Glomerular endothelial cell (primary cell): ENCODE measurements at places on chromosomes 7 and 10. TPM values are rescaled to one million over a fixed set of nuclear protein-coding genes. Genes with fewer than 3 reads are reported as not detected.

DNA sequence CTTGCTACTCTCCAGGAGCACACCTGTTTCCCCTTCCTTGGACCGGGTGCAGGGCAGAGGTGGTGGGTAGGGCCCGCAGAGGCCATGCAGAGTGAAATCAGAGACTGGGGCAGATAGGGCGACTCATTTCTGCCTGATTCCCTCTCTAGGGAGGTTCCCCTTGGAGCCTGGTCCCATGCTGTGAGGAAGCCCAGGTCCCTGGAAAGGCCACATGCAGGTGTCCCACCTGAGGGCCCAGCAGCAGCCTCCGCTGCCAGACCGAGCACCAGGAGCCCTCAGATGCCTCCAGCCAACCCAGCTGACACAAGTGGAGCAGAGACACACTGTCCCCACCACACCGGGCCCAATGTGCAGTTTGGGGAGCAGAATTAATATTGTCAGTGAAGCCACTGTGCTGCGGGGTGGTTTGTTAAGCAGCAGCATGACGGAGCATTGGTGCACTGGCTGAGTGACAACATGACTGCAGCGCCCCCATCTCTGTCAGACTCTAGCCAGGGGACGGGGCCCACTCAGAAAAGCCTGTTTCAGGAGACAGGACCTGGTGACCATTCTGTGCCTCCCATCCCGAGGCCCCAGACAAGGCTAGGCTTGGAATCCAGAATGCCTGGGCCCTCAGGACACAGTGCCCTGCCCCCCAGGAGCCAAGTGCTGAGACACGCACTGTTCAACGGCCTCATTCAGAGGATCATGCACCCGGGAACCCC is 30.4 kb upstream of the RET start:
- DNase-seq, result no peak

DNA sequence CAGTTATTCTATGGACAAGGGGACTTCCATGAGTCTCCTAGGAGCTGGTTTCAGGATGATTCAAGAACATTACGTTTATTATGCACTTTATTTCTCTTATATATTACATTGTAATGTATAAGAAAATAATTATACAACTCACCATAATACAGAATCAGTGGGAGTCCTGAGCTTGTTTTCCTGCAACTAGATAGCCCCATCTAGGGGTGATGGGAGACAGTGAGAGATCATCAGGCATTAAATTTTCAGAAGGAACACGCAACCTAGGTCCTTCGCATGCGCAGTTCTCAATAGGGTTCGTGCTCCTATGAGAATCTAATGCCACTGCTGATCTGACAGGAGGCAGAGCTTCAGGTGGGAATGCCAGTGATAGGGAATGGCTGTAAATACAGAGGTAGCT is 137.9 kb downstream of the ANKRD30A start:
- no peak for DNase-seq

PPP1R9A gene
- 4.6 and 7.0 TPM in 2 replicates for total RNA-seq

MMD2 gene
- not detected in 2 replicates for total RNA-seq

DNA sequence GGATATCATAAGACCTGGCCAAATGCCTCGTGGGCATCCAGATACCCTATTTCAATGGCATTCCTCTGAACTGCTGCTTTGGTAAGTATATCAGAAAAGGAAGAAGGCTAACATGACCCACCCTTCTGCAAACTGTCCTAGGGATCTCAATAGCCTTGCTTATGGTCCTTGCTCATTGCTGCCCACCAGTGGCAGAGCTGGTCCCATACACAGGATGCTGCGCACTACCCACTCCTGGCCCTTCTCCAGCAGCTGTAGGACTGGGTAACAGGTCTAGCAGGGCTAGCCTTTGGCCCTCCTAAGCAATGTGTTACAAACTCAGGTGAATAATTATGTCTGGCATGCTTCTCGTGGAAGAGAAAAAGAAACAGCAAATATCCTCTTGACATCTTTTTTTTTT is 72.5 kb downstream of the C10orf90 start:
- no peak for DNase-seq

ERLIN1 gene
- 23.6 and 35.7 TPM in 2 replicates for total RNA-seq

C10orf67 gene
- total RNA-seq, result not detected in 2 replicates

DNA sequence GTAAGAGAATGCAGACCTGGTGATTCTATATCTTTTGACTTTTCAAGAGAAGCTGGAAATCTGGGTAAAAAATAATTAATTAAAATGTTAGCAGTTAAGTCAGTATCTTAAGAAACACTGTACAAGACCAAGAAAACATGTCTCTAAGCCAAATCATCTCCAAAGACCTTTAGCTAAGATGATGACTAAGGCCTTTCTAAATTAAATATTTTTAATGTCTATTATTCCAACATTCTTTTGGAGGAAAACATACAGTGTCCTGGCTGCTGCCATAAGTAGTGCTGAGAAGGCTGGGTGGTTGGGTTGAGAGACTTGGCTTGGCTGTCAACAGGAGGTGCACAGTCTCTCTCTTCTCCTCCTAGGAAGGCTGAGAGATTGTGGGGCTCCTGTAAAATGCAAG is 20.3 kb downstream of the STARD3NL start:
- no peak for DNase-seq

DNA sequence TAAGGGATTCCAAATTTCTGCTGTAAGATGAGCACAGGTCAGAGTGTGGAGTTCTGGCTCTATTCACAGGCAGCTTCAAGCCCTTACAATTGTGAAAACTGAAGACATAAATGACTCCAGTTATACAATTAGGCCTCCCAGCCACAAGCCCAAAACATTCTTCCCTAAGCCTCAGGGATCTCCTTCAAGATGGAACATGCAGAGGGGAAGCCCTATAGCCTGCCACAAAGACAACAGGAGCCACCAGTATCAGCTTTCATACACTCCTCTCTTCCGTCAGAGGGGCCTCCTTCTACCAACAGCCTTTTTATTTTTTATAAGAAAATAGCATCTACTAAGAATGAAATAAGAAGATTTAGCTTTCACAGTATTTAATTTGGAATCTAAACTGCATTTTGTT is 46.5 kb downstream of the DLD start:
- no peak for DNase-seq

OR2A42 gene
- total RNA-seq, result not detected in 2 replicates

GRCh38 chr7:143257501-143257900 is 5.7 kb upstream of the GSTK1 start:
- DNase-seq, result no peak

DNA sequence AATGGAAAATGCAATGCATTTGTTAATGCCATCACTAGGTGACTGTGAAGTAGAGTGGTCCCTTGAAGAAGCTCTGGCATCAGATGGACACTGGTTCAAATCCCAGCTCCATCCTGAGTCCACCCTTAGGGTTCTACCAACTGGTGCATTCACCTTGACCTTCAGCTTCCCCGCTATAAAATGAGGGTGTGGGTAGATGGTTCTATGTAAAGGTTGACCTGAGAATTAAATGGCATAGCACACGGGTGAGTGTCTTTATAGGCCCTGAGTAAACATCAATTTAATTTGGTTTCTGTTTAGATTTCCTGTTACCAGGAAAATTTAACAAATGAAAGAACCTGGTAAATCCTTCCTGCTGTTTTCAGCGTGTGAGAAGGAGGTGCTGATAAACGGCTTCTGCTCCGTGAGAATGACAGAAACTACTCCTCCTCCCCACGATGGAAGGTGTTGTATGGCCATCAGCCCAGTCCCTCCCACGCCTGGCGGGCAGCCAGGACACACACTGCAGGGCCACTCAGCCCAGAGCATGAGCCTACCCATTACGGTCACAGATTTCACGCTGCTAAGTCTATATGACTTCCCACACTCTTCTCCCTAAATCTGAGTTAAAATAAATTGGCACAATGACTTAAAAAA is 210.1 kb downstream of the TNS3 start:
- DNase-seq, result peak; percentile 4

CUEDC2 gene
- total RNA-seq, result 94.6 and 97.6 TPM in 2 replicates

GRCh38 chr10:114172776-114173602 is 1.0 kb downstream of the CCDC186 start:
- no peak for DNase-seq

PAX4 gene
- total RNA-seq, result not detected in 2 replicates

HKDC1 gene
- total RNA-seq, result 0.58 and 5.7 TPM in 2 replicates

STK31 gene
- 0.05 TPM in 1 of 2 replicates, not detected in the other for total RNA-seq

SPDYE16 gene
- 0.24 TPM in 1 of 2 replicates, not detected in the other for total RNA-seq

GRCh38 chr10:69048103-69048502 is 39.8 kb upstream of the SRGN start:
- no peak for DNase-seq

PKD1L1 gene
- 2.6 and 14.2 TPM in 2 replicates for total RNA-seq

- no peak for DNase-seq
These were observed 66.8 kb downstream of the CHST15 start for GRCh38 chr10:124026589-124026939.

DNA sequence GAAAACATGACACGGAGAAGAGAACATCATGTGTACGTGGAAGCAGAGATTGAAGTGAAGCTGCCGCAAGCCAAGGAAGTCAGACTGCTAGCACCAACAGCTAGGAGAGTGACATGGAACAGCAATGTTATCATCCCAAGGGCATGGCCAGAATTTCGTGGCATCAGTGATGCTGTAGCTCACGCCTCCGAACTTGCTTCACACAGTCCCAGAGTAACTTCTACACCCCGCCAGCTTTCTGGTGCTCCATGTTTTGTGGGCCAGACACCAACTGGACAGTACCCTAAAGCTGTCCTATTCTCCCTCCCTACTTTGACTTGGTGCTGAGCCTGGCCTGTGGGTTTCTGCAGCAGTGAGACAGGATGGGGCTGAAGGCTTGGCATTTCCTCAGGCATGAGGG is 33.0 kb upstream of the EMX2 start:
- DNase-seq, result no peak

DNA sequence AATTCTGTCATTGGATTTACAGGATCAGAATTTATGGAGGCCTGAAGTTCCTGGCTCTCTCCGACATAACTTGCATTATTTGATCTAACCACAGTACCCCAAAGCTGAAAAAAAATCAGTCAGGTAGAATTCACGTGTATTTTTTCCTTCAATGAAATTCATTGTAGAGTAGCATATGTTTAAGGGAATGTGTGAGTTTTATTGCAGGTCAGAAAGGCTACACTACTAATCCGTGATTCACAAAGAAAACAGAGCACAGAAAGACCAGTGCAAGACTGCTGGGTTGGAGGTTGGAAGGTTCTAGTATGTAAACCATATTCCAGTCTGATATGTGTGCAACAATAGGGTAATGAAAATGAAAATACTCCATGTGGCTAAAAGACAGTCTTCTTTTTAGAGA is 247.0 kb upstream of the FERD3L start:
- no peak for DNase-seq

DNA sequence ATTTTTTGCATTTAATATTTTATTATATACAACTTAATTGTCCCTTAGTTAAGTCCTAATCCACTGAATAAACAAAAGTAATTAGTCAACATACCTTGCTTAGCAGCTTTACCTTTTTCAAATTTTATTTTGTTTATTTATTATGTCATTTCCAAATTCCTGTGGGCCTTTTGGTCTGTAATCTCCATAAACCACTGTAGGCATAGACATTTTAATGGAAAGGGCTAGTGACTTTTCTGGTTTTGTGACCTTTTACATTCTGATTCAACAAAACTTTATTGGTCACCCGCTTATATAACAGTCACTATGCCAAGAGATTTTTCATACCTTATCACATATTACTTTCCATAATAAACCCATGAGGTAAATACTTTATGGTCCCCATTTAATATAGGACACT is 181.3 kb upstream of the PRPS1L1 start:
- no peak for DNase-seq

DNA sequence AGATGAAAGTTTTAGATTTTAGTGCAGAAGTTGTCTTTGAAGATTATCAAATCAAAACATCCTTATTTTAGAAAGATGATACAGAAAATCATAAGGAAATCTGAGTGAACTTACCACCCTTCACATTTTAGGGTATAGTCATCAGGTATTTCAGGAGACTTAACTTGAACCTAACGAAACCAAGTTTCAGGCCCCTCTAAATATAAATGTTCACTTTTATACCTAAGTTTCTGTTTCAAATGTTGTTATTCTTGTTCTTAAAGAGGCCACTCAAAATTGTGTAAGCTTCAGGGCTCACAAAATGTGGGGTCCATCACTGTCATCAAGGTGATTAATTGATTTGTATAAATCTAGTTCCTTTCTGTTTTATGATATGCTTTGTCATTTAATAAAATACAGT is 216.2 kb downstream of the KIAA1217 start:
- DNase-seq, result no peak

DNA sequence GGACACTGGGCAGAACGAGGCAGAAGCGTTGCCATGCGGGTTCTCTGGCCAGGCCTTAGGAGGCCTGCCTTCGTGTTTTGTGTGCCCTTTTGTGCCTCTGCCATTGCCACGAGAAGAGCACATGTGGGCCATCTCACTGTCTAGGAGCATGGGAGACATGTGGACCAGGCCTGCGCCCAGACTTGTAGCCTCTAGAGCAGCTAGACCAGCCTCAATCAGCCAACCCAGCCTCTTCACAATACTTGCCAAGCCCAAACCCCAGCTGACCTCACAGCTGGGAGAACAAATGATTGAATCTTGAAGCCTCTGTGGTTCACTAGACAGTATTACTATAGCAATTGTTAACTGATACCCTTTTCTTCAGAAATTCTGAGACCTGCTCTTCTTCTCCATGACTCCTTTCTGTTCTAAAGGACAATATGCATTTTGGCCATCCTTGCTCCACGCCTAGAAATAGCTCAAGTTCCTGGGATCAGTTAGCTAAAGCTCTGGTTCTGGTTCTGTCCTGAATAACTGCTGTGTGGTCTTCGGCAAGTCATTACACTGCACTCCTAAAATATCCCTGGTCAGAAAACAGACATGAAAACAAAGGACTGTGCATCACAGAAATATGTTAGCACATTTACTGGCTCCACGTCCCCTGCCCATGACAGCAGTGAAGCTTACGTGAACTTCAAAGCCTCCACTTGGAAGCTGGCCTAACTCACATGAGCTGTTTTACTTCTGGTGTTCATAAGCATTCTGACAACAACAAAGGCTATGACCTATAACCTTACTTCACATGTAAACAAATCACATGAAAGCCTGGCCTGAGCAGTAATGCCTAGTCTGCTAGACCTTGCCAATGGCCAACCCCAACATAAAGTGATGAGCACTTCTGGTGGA is 72.3 kb upstream of the MKRN1 start:
- DNase-seq, result no peak

SEMA3E gene
- 0.10 and 1.2 TPM in 2 replicates for total RNA-seq

NME8 gene
- not detected in 2 replicates for total RNA-seq

PON3 gene
- total RNA-seq, result not detected in 2 replicates

CYP26C1 gene
- 0.05 and 1.1 TPM in 2 replicates for total RNA-seq

GRCh38 chr7:113891828-113892227 is 27.0 kb downstream of the PPP1R3A start:
- peak; percentile 23 for DNase-seq

DNA sequence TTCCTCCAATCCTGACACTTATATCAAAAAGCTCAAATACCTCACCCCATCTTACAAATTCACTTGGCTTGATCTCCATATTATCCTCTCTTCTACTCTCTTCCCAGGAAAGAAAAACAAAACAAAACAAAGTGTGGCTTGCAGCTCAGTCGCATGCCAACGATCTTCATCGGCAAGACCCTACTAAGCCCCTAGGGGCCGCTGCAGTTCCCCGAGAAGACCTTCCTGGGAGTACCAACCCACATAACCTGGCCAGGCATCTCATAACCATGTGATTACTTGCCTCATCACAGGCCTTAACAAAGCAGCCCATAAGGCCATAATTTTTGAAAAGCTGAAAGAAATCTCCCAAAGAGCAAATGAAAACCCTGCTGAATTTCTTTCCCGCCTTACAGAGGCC is 103.7 kb downstream of the ZNF92 start:
- no peak for DNase-seq

CHAT gene
- total RNA-seq, result not detected in 2 replicates

C10orf105 gene
- total RNA-seq, result not detected in 2 replicates

GRCh38 chr7:98997846-98998245 is 119.5 kb downstream of the TRRAP start:
- no peak for DNase-seq
